ENCODE measurements at places on chromosomes 6 and 20.

DNA sequence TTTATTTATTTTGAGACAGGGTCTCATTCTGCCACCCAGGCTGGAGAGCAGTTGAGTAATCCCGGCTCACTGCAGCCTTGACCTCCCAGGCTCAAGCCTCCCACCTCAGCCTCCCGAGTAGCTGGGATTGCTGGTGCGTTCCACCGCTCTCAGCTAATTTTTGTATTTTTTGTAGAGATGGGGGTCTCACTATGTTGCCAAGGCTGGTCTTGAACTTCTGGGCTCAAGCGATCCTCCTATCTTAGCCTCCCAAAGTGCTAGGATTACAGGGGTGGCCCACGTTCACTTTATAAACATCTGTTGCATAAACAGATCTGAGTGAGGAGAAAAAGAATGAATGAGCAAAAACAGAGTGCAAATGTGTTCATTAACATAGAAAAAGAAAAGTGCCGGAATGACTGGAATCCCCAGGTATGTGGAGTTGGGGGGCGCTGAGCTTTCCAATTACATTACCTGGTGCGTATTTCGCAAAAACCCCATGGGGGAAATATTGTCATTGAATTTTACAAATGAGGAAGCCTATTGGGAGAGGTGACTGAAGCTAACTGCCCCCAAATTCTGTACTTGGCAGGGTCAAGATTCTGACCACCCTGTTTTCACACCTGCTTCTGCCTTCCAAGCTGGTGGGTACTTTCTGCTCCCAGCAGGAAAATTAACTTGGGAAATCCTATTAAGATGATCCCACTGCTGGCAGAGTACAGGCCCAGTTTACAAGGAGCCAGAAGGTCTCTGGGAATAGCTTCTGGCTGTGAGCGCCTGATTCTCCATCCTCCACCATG lies 207.7 kb upstream of the JARID2 start:
- DNase-seq: no peak

GRCh38 chr6:144637541-144637940 lies 352.4 kb downstream of the UTRN start:
- no peak for DNase-seq

DNA sequence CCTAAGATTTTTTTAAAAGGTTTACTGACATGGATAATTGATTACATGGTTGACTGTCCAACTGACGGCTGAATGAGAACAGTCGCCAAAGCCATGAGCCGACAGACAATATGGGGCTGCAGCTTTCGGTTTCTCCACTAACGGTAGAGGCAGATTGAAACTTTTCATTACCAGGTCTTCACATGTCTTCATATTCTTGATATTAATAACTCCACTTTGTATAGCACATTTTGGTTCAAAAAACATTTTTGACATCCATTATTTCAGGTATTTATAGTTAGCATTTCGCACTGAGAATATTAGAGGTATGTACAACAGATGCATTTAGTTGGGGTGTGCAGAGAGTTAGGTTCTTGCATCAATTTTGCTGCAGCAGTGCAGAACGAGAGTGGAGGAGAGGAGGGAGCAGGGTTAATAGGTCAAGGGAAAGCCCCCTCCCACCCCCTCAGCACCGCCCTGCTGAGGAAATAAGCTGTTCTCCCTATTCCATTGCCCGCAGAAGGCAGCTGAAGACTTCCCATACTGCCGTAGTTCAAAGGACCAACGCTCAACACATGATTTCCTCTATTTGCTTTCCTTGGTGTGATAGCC lies 73.6 kb upstream of the ADTRP start:
- DNase-seq: no peak

GRCh38 chr6:3072798-3073197 lies 4.5 kb downstream of the RIPK1 start:
- no peak for DNase-seq
